Stimulated activated CD4-positive, alpha-beta T cell treated with anti-CD3 and anti-CD28 coated beads, Interleukin-12 subunit alpha, Interleukin-12 subunit beta, amount 100 ng/mL, for 4 hours (primary cell): ENCODE measurements at places on chromosomes 11 and 22.

- peak; percentile 18 for DNase-seq
These were observed 631 bp downstream of the PHF21A start for GRCh38 chr11:46120346-46121300.

DNA sequence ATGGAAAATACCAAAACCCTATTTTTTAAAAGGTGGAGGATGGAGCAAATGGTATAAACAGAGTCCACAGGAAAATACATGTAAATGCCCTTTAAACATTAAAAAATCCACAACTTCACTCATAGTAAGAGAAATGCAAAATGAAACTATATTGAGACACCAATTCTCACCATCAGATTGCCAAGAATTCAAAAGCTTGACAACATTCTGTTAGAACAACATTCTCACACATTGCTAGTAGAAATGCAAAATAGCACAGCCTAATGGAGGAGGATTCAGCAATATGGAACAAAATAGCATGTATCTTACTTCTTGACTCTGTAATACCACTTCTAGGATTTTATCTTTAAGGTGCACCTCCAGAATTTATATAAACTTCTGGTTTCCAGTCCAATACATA is 351.8 kb downstream of the NXPE2 start:
- no peak for DNase-seq

DNA sequence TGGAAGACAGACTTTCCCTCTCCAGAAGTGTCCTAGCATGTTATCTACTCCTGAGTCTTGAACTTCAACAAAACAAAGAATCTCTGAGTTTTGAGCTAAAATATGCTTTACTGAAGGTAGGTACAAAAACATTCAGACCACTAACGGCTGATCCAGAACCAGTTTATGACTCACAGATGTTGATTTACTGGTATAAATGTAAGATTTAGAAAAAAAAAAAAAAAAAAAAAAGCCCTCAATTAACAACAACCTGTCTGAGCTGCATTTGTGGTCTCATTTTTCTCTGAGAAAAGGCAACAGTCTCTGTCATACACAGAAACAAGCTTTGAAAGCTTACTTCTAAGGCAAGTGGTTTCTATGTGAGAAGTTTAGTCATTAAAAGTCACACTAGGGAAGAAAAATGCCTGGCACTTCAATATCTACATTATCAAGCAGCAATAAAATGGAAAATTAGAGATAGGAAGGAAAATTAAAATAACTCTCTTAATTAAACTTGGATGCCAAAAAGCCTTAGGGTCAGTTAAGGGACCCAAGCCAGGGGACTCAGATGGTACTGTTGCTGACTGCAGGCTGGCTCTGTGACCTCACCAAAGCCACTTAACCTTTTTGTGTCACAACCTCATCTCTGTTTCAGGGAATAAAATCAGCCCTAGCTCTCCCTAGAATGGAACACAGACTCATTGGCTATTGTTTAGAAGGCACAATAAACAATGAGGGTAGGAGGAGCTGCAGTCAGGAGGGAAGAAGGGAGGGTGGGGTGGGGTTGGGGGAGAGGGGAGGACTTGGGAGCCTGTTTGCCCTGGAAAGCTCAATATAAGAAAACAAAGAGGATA is 61.7 kb downstream of the ETS1 start:
- DNase-seq = no peak

DNA sequence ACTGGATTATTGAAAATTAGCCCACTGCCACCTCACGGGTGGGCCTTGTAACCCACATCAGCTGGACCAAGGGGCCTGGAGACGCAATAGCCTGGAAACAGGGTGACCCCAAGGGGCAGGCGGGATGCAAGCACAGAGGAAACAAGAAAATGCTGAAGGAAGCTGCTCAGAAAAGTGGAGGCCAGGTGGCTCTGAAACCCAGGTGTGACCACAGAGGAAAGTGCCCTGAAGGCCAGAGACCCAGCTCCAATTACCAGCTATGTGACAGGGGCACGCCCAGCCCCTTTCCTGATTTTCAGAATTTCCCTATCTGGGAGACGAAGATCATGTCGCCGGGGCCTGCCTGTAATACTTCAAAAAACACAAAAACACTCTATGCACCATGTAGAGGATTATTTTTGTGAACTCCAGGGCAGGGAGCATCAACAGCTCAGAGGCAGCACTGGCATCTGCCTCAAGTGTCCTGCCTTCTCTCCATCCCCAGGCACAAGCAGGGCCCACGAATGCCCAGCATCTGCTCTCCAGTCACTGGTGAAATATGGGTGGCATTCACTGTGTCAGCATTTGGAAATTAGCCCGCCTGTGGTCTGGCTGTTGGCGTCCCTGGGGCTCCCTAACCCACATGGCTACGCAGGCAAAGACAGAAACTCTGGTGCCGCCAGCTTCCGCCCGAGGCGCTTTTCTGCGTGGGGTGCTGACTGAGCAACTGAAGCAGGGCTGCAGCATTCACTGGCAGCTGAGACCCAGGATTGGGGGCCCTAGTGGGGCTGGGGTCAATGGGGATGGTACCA is 6.3 kb downstream of the KCNJ1 start:
- no peak for DNase-seq

- DNase-seq = no peak
These were observed at the start of gene VSIG2 for GRCh38 chr11:124751741-124752470. Gene VSIG2, minus strand, starts transcription at chr11:124752255. Its CDS starts 118 bp downstream, at chr11:124752137.

DNA sequence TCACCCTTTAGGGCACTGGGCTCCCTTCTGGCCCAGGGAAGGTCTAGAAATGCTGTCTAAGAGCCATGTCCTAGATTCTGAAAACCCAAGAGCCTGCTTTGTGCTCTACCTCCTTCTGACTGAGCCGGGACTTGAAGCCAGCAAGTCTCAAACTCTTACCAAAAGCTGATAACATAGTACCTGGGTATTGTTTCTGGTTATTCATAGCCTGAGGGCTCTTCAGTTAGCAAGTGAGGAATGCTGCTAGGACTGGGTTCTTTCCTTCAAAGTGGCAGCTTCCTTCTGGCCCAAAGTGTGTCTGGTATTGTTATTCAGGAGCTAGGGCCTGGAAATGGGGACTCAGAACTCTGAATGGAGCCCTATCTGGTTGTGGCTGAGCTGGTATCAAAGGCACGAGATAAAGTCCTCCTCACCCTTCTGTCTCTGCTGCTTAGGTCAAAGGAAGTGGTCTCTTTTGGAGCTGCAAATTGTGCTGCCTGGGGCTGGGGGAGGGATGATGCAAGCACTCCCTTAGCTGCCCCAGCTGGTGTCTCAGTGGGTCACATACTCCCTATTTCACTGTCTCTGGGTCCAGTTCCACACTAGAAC is 696.0 kb upstream of the CCDC179 start:
- no peak for DNase-seq

DNA sequence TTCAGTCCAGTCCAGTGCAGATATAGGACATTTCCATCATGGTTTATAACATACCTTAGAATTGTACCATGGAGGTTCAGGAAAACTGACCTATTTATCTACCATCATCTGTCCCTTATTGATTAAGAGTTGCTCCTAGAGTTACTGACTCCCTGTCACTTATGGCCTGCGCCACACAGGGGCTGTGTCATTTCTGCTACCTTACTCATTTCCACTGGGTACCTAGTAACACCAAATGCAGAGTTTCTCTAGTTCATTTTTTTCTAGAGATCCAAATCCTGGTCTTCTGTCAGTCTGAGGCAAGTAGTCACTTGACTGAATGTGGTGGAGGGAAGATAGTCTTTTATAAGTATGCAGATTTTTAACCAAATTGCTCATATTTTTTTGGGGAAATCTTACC is 59.2 kb downstream of the PDE3B start:
- DNase-seq = no peak

GRCh38 chr11:46977038-46977813 is 40.7 kb downstream of the CSTPP1 start:
- no peak for DNase-seq

DNA sequence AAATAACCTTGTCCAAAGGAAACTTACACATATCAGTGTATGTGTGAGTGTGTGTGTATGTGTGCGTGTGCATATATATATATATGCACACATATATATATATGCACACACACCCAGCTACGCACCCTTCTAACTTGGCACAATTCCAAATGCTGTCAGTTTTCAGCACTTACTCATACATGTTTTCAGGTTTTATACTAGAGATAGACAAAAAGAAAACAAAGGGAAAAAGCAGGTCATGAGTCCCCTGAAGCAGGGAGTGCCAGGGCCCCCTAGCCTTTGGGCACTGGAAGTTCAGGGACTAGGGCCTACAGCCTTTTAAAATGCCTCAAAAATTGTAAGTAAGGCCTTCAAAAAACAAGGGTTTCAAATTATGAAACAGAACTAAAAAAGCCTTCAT is 265.4 kb downstream of the CADM1 start:
- no peak for DNase-seq

DNA sequence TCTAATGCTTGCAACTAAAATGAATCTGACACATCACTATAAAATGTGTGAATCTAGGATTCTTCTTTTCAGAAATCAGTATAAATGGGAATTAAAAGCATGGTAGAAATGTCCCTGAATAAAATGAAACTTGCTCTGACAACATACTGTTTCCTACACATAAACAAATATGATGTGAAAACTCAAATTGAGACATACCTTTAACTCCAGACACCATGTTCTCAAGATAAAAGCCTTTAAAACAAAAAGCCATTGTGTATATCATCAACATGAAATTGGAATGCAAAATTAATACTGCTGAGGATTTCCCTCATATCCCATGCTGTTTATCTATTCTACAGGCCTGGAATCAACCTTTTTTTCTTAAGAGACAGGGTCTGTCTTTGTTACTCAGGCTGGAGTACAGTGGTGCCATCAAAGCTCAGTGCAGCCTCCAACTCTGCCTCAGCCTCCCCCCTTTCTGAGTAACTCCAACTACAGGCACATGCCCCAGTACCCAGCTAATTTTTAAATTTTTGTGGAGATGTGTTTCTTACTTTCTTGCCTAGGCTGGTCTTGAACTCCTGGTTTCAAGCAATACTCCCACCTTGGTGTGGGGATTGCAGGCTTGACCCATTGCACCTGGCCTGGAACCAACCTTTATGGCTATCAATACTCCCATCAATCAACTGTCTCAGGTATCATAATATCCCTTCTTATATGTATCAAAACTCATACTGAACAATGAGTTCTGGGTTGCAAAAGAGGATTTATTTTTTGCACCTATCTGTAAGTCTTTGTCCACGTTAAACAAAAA is 6.7 kb downstream of the TAF1D start:
- no peak for DNase-seq

DNA sequence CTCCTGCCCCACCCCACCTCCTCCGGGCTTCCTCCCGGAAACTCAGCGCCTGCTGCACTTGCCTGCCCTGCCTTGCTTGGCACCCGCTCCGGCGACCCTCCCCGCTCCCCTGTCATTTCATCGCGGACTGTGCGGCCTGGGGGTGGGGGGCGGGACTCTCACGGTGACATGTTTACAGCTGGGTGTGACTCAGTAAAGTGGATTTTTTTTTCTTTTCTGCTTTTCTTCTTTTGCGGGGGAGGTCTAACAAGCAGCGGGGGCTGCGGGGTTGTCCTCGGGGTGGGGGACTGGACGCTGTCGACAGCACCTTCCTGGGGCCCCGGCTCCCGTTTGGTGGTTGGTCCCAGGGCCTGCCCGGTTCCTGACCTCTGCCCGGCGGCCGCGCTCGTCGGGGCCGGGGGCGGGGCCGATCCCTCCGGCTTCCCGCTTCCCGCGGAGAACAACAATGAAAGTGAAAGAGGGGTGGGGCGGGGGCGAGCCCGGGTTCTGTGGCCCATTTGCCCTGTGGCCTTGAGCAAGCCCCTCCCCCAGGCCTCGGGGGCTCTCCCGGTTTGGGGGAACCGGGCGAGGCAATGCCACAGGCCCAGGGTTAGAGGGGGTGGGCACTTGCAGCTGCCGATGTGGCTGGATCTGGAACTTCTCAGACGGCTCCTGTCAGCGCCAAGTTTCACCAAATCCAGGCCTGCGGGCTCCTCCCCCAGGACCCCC is 975 bp upstream of the MDK start:
- DNase-seq = peak; percentile 52

DNA sequence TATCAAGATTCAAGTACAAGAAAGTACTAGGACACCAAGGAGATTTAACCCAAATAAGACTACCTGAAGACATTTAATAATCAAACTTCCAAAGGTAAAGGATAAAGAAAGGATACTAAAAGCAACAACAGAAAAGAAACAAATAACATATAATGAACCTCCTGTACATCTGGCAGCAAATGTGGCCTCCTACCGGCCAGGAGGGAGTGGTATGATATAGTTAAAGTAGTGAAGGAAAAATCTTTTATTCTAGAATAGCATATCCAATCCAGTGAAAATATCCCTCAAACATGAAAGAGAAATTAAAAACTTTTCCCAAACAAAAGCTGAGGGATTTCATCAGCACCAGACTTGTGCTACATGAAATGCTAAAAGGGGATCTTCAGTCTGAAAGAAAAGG is 104.7 kb upstream of the GUCY1A2 start:
- no peak for DNase-seq

GRCh38 chr11:762421-763072 is 14.7 kb downstream of the GATD1 start:
- no peak for DNase-seq

GRCh38 chr11:75602951-75603350 is 40.9 kb downstream of the SERPINH1 start:
- no peak for DNase-seq

DNA sequence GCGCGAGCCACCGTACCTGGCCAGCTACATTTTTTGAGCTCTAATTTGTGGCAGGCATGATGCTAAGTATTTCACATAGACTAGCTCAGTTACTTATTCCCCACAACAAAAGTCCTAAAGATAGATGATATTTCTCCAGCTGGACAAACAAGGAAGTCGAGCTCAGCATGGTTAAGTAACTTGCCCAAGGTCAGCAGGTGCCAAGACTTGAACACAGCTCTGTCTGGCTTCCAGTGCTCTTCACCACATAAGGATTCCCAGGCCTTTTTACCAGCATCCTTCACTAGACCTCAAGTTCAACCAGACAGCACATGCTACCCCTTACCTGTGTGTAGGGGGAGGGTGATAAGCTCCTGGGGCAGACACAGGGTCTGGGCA is 177.3 kb upstream of the NCAM1 start:
- no peak for DNase-seq

DNA sequence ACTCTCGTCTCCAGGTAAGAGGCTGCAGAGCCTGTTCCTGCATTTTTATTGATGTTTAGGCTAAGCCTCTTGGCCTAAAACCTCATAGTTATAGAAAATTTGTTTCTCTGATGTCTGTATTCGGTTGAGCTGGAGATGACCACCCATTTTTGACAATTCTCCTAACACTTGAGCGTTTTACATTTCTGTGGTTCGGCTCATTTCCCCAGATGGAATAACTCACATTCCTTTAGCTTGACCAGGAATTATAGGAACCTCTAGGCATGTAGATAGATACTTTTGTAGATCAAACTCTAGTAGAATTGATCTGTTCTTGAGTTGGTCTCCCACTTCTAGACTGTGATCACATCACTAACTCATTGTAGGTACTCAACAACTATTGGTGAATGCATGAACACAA is 172.6 kb upstream of the CADM1 start:
- no peak for DNase-seq

- DNase-seq = no peak
These were observed 24.9 kb downstream of the PTDSS2 start for GRCh38 chr11:474914-475506.

DNA sequence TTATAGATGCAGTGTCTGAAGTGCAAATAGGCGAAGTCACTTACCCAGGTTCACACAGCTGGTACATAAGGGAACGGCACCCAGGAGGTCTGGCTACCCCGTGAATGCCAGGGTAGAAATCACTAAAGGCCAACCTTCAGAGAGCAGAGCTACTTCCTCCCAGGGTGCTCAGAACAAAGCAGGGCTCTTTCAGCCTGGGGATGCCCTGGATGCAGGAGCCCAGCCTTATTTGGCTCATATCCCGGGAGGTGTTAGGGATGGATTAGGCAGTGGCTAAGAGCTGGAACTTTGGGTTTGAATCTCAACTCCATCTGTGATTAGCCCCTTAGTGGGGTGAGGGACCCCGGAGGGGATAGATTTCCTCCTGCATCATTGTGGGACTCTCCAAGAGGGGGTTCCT is 33.1 kb upstream of the ASPHD2 start:
- DNase-seq = no peak
